Esophagus squamous epithelium (tissue), 5 donors: ENCODE measurements at places on chromosomes 1 and 21.

- no peak for DNase-seq
These were observed 5.7 kb downstream of the SZRD1 start for GRCh38 chr1:16372535-16373285.

- DNase-seq, result no peak
These were observed 15.1 kb upstream of the TUT4 start for GRCh38 chr1:52567943-52568342.

DNA sequence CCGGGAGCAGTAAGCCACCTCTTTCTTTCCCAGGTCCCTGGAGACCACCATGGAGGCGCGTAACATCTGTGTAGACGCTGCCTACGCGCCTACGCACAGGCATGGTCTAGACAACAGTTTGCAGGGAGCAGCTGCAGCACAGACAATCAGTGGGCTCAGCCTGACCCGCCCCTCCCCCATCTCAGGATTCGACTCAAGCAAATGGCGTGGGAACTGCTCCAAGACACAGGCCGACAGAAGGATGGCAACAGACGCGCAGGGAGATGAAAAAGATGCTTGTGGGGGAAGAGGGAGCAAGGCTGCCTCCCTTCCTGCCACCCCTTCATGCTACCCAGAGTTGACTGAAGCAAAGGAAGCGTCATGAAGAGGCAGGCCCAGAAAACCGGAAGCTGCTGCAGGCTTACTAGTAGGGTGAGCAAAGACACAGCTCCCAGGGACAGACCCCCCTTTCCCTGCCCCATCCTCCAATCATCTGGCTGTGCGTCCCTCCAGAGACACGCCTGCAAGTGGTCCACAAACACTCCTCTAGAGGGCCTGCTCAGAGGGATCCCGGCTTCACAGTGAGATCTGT lies 19.5 kb downstream of the STK40 start:
- DNase-seq, result no peak

GRCh38 chr1:226337276-226337875 lies 28.4 kb upstream of the LIN9 start:
- DNase-seq, result no peak

DNA sequence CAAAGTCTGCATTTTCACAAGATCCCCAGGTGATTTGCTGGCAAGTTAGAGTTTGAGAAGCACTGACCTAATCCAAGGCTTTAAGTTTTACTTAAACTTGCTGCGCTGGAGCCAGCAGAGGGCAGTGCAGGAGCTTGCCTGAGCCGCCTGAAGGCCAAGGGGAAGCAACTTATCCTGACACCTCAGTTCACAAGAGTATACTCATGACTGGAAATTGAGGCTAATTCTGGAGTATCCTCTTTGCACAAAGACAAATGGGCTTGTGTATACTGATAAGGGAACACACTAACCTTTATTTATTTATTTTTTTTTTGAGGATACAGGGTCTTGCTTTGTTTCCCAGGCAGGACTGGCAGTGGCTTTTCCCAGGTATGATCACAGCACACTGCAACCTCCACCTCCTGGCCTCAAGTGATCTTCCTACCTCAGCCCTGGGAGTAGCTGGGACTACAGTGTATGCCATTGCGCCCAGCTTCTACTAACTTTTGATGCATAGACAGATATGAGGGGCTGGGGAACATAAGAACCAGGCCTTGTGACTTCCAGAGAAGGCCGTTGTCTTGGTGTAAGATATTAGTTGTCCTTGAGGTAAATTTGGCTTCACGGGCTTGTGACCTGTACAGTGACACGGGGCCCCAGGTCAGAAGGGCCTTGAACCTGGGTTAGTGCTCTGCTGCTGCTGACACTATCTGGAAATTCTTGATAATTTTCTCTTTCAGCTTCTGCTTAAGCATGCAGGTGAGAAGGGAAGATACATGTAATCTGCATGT lies 29.0 kb upstream of the SLAMF1 start:
- DNase-seq, result no peak

DNA sequence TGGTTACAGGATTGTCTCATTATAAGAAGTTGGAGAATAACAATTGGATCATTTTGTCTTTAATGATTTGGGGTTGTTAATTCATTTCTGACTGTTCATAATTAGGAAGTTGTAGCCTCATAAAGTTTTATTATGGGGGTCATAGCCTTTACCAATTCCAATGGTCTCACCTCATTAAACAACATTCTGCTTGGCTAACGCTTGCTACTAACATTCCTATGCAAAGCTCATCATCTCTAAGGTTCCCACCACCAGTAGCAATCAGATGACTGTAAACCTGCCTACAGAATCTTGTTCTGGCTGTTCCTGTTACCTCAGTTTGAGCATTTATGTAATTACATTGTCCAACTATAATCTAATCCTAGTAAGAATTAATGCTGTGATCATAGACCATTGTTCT lies 60.2 kb downstream of the ODF2L start:
- no peak for DNase-seq

DNA sequence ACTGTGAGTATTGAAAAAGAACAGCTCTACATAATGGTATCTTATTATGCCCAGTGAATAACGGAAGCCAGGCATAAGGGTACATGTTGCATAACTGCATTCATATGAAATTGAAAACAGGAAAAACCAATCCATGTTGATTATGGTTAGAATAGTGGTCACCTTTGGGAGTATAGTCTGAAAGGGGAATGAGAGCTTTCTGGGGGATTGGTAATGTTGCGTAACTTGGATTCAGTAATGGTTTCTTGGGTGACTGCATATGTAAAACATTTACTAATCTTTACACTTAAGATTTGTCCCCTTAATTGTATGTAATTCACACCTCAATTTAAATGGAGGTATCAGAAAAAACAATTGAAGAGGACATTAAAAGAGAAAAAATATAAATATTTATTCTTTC lies 292.1 kb downstream of the LMO4 start:
- no peak for DNase-seq

- no peak for DNase-seq
These were observed 233.9 kb downstream of the PTPRU start for GRCh38 chr1:29470087-29470787.

DNA sequence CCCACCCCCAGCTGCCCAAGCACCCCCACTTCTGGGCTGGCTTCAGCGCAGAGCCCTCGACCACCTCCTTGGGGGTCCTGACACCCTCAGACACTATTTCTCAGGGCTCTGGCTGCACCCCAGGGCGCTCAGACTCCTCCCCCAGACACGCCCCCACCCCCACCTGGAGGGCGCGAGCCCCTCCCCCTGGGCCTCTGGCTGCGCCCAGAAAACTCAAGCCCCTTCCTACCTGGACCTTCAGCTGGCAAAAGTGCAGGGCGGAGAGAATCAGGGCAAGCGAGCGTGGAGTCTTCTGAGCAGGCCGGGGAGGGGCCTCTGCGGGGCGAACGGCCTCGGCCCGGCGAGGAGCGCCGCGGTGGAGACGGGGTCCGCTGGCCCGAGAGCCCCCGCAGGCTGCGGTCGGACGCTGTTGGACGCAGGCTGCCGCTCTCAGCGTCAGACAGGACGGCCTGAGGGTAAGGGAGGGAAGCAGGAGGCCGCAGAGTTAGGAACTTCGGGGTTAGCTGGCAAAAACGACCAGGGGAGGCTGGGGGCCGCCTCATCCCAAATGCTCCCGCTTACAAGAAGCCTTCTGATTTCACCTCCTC lies 17.4 kb upstream of the NBPF1 start:
- no peak for DNase-seq

DNA sequence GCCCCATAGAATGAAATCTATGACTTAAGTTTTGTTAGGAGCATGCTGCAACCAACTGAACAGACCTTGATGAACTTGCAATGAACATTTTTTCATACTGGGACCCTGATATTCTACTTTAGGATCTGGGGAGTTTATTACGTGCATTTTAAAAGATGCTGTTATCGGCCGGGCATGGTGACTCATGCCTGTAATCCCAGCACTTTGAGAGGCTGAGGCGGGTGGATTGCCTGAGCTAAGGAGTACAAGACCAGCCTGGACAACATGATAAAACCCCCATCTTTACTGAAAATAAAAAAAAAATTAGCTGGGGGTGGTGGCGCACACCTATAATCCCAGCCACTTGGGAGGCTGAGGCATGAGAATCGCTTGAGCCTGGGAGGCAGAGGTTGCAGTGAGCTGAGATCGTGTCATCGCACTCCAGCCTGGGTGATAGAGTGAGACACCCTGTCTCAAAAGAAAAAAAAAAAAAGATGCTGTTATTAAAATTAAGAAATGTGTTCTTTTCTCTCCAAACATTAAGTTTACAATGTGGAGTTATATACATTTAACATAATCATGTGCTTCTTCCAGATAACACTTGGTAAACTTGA lies 7.1 kb downstream of the MPZL1 start:
- no peak for DNase-seq

DNA sequence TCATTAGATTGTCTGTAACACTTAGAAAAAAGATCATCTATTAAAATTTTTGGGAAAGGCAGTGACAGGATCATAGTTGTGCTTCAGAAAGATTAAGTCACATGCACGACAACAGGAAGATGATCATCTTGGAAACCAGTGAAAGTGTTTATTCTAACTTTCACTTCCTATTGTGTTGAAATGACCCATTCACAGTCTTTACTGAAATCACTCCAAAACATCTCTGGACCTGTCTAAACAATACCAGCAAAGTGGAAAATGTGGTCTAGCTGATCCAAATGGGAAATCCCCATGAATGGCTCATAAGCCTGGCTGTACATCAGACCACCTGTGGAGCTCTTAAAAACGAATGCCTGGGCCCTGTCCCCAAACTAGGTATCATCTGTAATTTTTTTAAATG lies 111.1 kb upstream of the ETV3 start:
- DNase-seq, result no peak
